ENCODE measurements at places on chromosomes 13 and 19.

GRCh38 chr13:45592758-45593157 is 22.8 kb downstream of the ERICH6B start:
- DNase-seq: no peak

GRCh38 chr19:7007859-7008258 is 13.4 kb downstream of the MBD3L2B start:
- DNase-seq: no peak

DNA sequence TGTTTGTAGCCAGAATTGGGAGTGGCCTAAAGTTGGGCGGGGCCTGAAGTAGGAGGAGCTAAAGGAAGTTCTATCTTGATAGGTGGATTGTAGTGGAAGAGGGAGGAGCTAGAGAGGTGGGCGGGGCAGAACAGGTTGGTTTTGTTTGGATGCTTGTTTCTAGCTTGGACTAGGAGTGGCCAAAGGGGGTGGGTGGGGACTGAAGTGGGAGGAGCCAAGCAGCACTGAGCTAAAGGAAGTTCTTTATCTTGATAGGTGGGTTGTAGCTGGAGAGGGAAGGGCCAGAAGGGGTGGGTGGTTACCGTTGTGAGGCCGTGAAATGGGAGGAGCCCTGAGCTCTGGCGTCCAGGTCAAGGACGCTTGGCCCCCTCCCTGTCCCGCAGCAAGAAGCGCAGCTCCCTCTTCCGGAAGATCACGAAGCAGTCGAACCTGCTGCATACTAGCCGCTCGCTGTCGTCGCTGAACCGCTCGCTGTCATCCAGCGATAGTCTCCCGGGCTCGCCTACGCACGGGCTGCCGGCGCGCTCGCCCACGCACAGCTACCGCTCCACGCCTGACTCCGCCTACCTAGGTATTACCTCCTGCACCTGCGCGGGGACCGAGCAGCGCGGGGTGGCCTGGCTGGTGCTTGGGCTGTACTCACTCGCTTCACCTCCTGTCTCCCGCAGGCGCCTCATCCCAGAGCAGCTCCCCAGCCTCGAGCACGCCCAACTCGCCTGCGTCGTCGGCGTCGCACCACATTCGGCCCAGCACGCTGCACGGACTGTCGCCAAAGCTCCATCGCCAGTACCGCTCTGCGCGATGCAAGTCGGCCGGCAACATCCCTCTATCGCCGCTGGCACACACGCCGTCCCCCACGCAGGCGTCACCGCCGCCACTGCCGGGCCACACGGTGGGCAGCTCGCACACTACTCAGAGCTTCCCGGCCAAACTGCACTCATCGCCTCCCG is 8.0 kb downstream of the DNASE2 start:
- peak; percentile 28 for DNase-seq

DNA sequence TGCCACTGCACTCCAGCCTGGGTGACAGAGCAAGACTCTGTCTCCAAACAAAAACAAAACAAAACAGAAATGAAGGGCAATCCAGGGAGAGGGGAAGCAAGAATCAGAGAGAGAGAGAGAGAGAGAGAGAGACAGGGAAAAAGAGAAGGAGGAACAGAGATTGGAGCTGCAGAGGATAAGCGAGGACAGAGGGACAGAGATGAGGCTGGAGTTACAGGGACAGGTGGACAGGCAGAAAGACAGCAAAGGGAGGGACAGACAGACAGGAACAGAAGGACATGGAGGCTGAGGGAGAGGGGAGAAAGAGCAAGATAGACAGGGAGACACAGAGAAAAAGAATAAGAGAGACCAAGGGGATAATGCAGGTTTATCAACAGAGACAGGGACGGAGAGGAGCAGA is 1.3 kb upstream of the CRX start:
- no peak for DNase-seq

GRCh38 chr19:51794885-51795490 is at the start of gene FPR3:
FPR3 (plus strand) TSS chr19:51795157; CDS start chr19:51823749, 28,592 bp downstream.
- no peak for DNase-seq

DNA sequence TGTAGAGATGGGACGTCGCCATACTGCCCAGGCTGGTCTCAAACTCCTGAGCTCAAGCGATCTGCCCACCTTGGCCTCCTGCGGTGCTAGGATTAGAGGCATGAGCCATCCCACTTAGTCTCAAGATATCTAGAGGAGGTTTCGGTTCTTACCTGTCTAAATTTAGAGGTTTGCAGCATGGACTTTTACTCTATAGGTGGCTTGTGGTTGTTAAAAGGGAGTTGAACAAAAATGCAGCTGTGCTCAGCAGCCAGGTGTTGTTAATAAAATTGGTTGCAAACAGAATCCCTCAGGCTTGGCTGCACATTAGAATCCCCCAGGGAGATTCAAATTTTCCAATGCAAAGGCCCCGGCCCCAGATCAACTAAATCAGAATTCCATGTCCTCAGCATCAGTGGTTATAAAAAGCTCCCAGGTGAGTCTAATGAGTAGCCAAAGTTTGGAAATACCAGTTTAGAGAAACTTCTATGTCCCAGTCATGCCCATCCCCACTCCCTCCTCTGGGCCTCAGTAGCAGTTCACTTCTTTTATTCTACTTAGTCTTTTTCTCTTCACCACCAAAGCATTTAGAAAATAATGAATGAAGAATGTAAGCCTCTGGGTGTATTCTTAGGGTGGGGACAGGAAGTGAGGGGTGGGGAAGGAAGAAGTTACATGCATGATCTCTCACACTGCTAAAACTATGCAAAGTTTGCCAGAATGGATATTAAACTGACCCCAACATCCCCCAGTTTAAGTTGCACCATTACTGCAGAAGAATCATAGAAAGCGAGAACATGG is 471.0 kb downstream of the COG6 start:
- DNase-seq: no peak

DNA sequence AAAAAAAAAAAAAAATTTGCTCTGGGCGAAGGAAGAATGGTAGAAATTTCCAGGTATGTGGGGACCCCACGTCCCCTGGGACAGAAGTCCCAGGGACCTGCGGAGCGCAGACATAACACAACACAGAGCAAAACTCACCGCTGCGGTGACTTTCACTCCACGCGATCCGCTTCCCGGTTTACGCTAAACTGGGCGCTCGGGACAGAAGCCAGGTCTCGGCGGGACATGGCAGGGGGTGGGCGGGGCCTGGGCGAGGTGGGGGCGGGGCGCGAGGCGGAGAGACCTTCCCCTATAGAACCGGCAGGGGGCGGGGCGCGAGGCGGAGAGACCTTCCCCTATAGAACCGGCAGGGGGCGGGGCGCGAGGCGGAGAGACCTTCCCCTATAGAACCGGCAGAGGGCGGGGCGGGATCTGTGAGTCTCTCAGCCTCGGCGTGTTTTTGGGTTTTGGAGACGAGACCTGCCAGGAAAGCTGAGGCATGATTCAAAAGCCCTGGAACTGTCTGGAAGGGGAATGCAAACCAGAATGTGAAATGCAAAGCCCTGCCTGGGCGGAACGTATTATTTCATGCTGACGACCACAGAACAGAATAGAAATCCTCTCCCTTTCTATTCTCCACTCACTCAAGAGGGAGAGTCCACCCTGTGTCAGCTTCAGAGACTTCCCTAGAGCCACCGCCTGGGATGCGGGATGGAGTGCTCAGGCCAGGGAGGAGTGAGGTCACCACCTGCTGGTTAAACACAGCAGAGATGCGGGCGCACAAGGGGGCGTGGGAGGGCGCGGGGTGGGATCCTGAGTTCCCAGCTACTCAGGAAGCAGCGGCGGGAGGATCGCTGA is 20.2 kb upstream of the ERVV-1 start:
- no peak for DNase-seq

Data from iPS DF 19.7 (cell line).